ENCODE measurements at places on chromosomes 2 and 18.

DNA sequence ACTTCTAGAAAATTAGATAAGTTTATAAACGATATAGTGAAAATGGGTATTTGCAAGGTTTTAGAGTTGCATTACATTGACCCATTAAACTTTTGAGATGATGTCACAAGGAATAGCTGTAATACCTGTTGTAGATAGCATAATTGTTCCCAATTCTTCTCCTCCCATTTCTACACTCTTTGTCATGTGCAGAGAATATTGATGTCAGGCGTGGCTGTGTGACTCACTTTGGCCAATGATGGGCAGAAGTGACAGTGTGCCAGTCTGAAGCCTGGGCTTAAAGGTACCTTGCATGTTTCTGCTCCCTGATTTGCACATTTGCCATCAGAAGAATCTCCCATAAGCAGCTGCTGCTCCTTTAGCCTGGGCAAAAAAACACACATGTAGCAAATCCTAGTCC, 26.9 kb upstream of the CCBE1 start:
- DNase-seq: no peak

DNA sequence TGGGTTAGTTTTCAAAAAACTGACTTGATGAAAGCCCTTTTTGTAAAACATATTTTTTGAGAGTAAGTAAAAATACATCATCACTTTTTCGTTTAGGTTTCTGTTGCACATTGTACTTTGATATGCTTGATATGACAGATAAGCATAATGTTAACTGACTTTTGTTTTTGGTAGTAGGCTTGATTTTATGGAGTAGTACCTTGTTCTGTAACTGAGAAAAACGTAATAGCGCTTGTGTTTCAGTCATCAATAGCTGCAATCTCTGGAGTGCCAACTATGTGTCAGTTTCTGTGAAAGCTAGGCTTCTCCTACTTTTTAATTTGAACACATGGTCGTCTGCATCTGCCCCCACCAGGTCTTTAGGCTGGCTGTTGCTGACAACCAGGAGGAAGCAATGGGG, 1.3 kb downstream of the LCLAT1 start:
- no peak for DNase-seq

GRCh38 chr2:113203217-113203530, 29.4 kb downstream of the PSD4 start:
- no peak for DNase-seq

GRCh38 chr18:76544511-76545345, 49.7 kb upstream of the ZNF516 start:
- DNase-seq: no peak

- no peak for DNase-seq
Measured at GRCh38 chr2:147214914-147215313, 629.9 kb upstream of the ACVR2A start.

- no peak for DNase-seq
Measured at GRCh38 chr18:58402247-58402646, 226.6 kb downstream of the ALPK2 start.

- DNase-seq: no peak
Measured at GRCh38 chr2:43537137-43537536, 58.7 kb downstream of the THADA start.

DNA sequence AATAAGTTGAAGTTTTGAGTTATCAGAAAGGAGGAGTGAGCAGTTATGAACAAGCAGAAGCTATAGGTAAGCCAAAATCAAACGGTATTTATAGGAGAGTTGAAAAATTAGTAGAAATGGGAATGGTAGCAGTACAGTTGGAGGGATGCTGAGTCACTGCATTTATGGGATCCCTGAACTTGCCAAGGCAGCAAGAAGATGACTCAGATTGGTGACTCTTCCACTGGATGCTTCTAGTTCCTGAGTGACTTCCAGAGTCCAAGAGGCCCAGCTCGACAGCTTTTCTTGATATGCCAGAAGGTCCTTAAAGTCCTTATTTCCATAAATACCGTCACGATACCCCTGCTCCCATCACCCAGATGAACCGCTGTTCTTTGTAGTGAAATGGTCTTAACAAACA, 31.1 kb upstream of the ACTR3 start:
- peak; percentile 72 for DNase-seq

GRCh38 chr2:28267282-28267681, 125.4 kb upstream of the FOSL2 start:
- no peak for DNase-seq

DNA sequence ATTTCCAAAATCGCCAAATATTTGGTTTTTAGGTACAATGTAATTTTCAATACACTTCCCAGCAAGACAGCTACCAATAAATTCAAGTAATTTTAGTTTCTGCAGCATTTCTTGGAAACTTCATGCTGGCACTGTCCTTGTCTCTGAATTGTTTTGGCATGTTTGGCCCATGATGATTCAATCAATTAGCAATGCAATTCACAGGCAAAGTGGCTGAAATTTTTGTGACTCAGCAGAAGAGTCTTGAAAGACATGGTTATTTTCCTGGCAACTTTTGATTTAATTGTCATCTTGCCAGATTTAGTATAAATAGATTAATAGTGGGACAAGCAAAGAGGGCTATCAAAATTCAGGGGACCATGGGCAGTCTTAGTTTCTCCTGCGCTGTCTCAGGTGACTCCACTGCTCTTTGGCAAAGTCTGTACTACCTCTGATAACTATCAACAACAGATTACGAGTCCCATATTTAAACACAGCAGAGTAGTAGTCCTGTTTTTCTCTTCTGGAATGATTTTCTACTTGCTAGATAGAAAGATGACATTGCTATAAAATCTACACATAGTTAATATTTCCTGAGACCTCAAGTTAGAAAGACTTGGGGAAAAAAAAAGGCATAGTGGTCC, 88.9 kb upstream of the CYP26B1 start:
- peak; percentile 70 for DNase-seq

GRCh38 chr2:124001696-124002430, 23.2 kb upstream of the CNTNAP5 start:
- DNase-seq: peak; percentile 22

DNA sequence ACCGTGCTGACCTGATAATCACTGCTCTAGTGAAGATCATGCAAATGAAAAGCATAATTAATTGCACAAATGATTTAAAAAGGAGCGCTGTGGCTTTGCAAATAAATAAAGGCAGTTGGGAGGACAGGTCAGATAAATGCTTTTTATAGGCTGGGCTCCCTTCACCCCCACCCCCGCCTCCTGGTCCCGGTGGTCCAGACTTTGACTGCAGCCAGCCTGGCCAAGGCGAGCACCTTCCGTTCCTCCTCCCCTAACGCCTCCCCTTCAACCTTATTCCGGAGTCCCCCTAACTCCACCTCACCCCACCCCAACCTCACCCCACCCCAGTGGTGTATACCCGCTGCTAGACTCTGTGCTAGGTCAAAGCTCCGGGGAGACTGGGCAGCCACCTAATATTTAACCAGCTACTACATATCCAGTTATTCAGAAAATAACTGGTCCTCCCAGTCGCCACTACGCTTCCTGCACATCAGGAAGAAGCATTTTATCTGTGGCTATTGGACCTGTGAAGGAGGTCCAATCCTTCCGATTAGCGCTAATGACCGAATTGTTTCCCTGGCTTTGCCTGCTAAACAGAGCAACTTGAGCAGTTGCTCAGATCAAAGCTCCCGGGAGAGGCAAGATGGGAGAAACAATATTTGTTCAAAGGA, 3.7 kb upstream of the SP9 start:
- no peak for DNase-seq

GRCh38 chr2:98607741-98608115, 584 bp downstream of the COA5 start:
- no peak for DNase-seq

DNA sequence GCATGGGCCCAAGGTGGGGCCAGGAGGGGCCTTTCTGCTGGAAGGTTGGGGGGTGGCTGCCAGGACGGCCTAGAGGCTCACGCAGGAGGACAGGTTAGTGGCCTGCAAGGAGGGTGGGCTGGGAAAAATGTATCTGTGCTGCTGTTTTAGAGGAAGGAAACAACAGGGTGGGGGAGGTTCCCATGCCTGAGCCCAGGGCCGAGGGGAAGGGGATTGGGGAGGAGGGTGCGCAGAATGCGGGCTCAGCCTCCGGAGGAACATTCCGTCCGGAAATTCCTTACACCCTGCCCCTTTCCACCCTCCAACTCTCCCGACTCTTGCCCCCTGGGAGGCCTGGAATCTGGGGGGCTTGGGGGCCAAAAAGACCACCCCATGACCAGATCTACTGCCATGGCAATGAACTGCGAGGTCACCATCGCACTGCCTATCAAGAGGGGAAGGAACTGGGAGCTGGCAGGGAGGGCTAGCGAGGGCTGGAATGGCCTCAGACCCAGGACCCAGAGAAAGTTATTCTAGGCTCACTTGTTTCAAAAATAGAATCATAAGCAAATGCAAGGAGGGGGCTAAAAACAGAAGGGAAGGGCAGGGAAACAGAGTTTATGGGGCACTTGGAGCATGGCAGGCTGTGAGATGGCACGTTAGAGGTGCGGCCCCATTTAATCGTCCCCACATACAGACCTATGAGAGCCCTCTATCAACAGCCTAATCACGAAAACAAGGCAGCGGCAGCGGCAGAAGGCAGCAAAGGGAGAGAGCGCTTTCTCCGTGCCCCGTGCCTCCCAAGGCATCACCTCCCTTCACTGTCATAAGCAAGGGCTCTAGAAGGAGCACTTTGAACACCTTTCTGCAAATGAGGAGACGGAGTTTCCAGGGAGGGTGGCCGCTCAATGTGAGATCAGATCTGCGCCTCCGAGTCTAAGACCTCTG, 90.4 kb downstream of the TNS1 start:
- no peak for DNase-seq

DNA sequence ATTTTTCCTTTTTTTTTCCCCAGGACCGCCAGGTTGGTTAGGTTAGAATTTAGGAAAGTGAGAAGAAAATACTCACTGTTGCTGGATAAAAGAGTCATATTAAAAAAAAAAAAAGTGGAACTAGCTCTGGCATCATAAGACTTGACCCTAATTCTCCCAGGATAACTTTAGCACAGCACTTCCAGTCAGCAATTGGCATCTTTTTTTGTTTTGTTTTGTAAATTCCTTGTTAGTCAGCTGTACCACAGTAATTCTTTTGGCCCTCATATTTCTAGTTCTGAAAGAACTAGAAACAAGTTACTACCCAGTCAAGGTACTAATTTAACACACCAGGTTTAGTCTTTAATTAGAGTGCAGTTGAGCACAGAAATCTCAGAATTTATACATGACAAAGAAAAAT, 873.5 kb upstream of the POU3F3 start:
- DNase-seq: no peak

DNA sequence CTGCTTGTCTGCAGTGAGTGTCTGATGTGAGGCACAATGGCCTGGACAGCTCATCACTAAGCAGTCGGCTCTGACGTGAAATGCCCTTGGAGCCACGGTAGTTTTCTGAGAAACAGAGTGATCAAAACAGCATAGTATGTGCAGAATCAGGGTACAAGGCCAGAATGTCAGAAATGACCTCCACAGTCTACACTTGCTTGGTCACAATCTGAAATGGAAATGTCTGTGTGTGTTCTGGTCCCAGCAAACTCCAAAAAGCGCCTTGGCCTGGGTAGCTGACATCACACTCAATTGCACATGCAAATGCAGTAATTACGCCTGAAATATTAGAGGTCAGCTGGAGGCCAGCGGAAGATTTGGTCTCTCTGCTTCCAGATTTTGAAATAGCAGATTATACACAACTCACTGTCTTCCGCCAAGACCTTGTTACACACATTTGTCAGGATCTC, 95.4 kb downstream of the CTAGE1 start:
- no peak for DNase-seq

DNA sequence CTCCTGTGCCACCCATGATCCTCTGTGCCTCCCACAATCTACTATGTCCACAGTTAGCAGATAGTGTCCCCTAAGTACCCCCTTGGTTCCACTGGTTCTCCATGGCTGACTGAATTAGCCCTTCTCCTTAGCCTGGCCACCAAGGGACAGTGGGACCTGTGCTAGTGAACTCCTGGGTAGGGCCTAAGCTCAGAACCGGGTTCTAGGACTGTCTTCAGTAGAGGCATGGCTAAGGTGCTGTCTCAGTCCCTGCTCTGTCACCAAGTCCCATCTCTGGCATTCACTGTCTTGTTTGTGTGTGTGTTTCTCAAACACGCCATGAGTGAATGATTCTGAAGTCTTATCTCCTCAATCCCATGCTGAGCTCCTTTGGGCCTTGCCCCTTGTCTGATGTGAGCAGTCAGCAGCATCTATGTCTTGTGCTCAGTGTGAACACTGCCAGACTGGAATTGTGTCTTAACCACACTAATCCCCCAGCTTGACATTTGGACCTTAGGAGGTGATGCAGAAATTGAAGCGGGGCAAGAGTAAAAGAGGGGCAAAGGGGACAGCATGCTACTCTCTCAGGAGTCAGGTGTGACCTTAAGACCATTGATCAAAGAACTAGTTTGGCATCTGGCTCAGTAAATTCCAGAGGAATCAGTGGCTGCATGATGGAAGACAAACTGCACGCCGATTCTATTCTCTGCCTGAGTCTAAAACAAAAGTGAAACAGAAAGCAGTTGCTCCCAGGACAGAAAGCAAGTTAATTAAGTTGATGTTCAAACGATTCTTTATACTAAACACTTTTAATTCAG, 190.5 kb downstream of the ALPK2 start:
- no peak for DNase-seq

DNA sequence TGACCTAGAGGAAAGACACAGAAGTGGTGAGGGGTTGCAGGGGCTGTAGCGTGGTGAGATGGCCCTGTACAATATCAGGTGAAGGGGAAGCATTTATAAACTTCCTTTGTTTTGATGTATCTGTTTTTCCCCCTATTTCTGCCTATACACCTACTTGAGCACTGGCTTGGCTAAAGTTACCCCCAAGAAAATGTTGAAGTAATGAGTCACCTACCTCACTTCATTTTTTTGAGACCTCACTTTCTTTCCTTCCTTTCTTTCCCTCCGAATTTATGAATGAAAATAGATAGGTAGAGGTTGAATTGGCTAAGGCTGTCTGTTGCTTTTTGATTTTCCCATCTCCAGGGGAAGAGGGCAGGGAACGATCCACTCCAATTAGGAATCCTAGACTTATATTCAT, 231.1 kb upstream of the EPAS1 start:
- no peak for DNase-seq

DNA sequence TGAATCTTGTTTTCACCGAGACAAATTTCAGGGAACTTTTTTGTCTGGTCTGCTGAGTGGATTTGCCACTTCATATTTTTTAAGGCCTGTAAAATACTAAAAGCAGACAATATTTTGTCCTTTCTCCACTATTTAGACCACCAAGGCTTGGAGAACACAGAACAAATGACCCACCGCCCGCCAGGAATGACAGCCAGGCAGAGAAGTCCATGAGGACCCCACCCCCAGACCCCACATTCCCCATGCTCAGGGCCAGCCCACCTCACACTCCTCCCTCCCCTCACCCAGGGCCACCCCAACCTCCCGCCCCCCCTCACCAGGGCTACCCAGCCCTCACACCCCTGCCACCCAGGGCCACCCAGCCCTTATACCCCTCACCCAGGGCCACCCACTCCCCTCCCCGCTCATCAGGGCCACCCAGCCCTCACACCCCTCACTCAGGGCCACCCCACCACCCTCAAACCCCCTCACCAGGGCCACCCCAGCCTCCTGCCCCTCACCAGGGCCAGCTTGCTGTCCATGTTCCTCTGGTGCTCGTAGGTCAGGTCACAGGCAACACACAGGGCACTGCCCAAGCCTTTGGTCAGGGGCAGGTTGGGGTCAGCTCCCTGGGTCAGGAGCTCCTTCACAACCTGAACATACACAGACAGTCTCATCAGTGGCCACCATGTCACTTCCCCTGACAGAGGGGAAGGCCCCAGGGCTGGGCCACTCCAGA, 50.6 kb downstream of the ANKMY1 start:
- DNase-seq: no peak

GRCh38 chr2:174336501-174337336, 2.0 kb downstream of the SP9 start:
- peak; percentile 54 for DNase-seq

- DNase-seq: no peak
Measured at GRCh38 chr2:209389171-209389618, 34.7 kb upstream of the MAP2 start.

- no peak for DNase-seq
Measured at GRCh38 chr2:55734726-55735125, 41.1 kb upstream of the PNPT1 start.

All from RWPE1 (cell line).